ENCODE measurements at places on chromosomes 2 and 18. TPM values are rescaled to one million over a fixed set of nuclear protein-coding genes. Genes with fewer than 3 reads are reported as not detected.

HJURP gene
- total RNA-seq, result 76.7 TPM

CCDC102B gene
- 0.58 TPM for total RNA-seq

SDC1 gene
- 169 TPM for total RNA-seq

PTPN2 gene
- total RNA-seq, result 20.7 TPM

ACAA2 gene
- total RNA-seq, result 59.7 TPM

NT5DC4 gene
- total RNA-seq, result not detected

UGT1A4 gene
- total RNA-seq, result 0.06 TPM

BARD1 gene
- total RNA-seq, result 7.1 TPM

IL36G gene
- total RNA-seq, result not detected

PAIP2B gene
- 0.35 TPM for total RNA-seq

PROKR1 gene
- not detected for total RNA-seq

MYCN gene
- not detected for total RNA-seq

CROCC2 gene
- not detected for total RNA-seq

LDLRAD4 gene
- total RNA-seq, result 2.8 TPM

ZDBF2 gene
- 0.74 TPM for total RNA-seq

BOLL gene
- not detected for total RNA-seq

DHRS9 gene
- total RNA-seq, result 2.8 TPM

PKDCC gene
- 17.1 TPM for total RNA-seq

GATA6 gene
- 2.6 TPM for total RNA-seq

POTEF gene
- not detected for total RNA-seq

PLGLB2 gene
- 0.35 TPM for total RNA-seq

SPEG gene
- 7.9 TPM for total RNA-seq

SLC38A11 gene
- not detected for total RNA-seq

HRH4 gene
- total RNA-seq, result not detected

KCNG2 gene
- not detected for total RNA-seq

MTHFD2 gene
- 173 TPM for total RNA-seq

DYNAP gene
- total RNA-seq, result not detected

DCDC2C gene
- total RNA-seq, result 0.55 TPM

COLEC11 gene
- 0.61 TPM for total RNA-seq

MROH2A gene
- total RNA-seq, result not detected

FEV gene
- total RNA-seq, result not detected

CCL20 gene
- total RNA-seq, result 7.7 TPM

POTEC gene
- not detected for total RNA-seq

ASAP2 gene
- 31.5 TPM for total RNA-seq

COL4A3 gene
- 0.56 TPM for total RNA-seq

DHX57 gene
- total RNA-seq, result 20.9 TPM

RNU2-63P gene
- total RNA-seq, result not detected

ACKR3 gene
- total RNA-seq, result 20.2 TPM

FER1L5 gene
- not detected for total RNA-seq

CNOT11 gene
- total RNA-seq, result 39.0 TPM

MATN3 gene
- total RNA-seq, result 13.5 TPM

REG3A gene
- total RNA-seq, result not detected

CNTNAP5 gene
- total RNA-seq, result not detected

ABHD1 gene
- total RNA-seq, result 1.2 TPM

PREB gene
- total RNA-seq, result 66.4 TPM

MRO gene
- 0.05 TPM for total RNA-seq

FLACC1 gene
- 0.18 TPM for total RNA-seq

ABCG8 gene
- not detected for total RNA-seq

CCDC121 gene
- 4.0 TPM for total RNA-seq

TXNDC2 gene
- total RNA-seq, result 0.10 TPM

TMEM169 gene
- 0.18 TPM for total RNA-seq

RGPD3 gene
- total RNA-seq, result 0.20 TPM

VIL1 gene
- 0.17 TPM for total RNA-seq

TCF7L1 gene
- total RNA-seq, result 6.7 TPM

SIX3 gene
- 0.58 TPM for total RNA-seq

CHMP1B gene
- 46.4 TPM for total RNA-seq

LYPD1 gene
- total RNA-seq, result 21.5 TPM

ELOA2 gene
- total RNA-seq, result not detected

C2orf66 gene
- total RNA-seq, result 0.06 TPM
